ENCODE measurements at places on chromosomes 6 and 20. TPM values are rescaled to one million over a fixed set of nuclear protein-coding genes. Genes with fewer than 3 reads are reported as not detected.

The PDE10A gene
- 10.1 TPM for total RNA-seq

The CYP39A1 gene
- 0.19 TPM for total RNA-seq

The DEFB124 gene
- not detected for total RNA-seq

The LHFPL5 gene
- total RNA-seq, result not detected

The RAET1L gene
- not detected for total RNA-seq
